ENCODE measurements at places on chromosomes 6 and 20.
A peak's percentile ranks its signal among the peaks of the same experiment; 100 is the strongest.

DNA sequence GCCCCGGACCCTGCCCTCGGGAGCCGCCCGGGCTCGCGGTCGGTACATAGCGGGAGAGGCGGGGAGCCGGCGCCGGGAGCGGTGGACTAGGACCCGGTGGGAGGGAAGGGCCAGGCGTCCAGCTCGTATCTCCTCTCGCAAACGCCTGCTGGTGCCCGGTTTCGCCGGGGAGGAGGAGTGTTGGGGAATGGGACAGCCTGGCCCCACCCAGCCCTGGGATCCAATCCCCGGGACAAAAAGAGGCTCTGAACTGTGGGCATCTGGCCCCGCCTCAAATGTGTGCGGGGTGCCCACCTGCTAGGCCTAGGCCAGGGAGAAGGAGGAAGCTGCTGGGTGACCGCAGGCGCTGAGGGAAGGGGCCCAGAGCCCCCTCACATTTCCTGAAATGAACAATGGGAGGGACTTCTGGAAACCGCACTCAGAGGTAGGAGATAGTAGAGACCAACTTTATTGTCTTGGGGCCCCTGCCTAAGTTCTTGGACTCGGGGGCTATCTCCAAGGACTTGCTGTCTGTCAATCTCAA, at the start of gene KCNK17:
Gene KCNK17, minus strand, starts transcription at position 147 of the 523 bp plus-strand sequence. Its CDS starts 99 bp downstream, at position 48.
- no peak for DNase-seq

DNA sequence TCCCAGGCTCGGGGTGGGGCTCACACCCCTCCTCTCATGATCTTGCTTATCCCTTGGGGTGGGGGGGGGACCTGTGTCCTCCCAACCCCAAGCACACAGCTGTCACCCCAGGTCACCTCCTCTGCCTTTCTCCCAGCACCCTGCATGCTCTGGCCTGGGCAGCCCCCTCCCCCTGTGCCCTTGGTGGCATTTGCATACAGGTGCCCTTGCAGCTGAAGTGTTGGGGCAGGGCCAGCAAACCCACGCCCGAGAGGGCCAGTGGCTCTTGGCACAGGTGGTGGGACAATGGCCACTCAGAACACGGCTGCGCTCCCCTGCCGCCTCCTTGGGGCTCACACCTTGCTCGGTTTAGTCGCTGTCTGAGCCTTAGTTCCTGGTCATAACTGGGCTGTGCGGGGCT, 11.3 kb upstream of the MYT1 start:
- no peak for DNase-seq

DNA sequence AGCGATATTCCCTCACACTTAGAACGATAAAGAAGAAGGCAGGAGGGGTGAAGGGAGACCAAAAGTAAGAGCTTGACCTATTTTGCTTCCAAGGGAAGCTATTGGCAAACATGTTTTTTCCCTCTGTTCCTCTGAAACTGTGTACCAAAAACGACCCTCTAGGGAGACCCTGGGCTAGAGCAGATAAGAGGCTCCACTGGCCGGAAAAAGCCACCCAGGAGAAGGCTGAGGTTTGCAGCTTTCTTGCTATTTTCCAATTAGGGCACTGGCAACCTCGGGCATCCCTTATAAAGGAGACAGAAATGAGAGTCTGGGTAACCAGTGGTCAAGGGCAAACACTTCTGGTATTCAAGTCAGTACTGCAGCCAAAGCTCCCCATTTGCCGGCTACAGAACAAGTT, 168.0 kb downstream of the KIF16B start:
- no peak for DNase-seq

GRCh38 chr20:23641936-23642751, 4.4 kb upstream of the CST3 start:
- DNase-seq, result no peak

- DNase-seq, result peak; percentile 37
Measured at GRCh38 chr6:9564021-9564420, 850.9 kb downstream of the TFAP2A start.

DNA sequence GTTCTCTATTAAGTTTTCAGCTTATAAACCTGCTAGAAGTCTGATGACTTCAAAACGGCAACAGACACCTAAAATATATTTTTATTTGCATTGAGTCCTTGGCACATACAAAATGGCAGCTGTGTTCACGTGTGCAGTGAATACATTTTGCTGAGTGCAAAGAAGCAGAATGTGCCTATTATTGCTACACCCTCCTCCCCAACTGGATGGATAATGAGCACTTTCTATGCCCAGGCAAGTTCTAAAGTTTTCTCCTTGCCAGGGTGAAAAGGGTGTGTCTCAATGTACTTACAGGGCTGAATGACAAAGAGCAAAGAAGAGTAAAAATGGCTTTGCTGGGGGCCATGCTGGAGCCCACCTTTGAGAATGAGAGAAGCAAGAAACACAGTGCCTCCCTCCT, 4.0 kb upstream of the FERMT1 start:
- no peak for DNase-seq

DNA sequence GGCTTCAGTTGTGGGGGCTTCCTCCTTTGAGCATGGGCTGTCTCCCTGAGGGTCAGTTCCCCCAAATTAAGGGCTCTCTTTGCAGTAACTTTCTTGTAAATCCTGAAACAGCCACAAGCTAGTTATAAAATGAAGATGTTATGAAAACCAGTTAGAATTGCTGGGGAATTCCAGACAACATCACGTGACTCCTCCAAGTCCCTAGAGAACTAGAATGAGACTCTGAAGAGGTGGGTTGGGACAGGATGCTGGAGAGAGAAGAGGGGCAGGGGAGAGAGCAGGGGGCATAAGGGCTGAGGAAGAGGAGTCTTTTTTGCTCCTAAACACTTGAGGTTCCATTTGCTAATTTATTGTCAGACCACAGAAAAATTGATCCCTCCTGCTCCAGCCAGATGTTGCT, 380.3 kb downstream of the DHX35 start:
- no peak for DNase-seq

- DNase-seq, result no peak
Measured at GRCh38 chr6:152368751-152369624, 268.2 kb downstream of the SYNE1 start.

- no peak for DNase-seq
Measured at GRCh38 chr6:34645627-34646026, 50.9 kb downstream of the ILRUN start.

DNA sequence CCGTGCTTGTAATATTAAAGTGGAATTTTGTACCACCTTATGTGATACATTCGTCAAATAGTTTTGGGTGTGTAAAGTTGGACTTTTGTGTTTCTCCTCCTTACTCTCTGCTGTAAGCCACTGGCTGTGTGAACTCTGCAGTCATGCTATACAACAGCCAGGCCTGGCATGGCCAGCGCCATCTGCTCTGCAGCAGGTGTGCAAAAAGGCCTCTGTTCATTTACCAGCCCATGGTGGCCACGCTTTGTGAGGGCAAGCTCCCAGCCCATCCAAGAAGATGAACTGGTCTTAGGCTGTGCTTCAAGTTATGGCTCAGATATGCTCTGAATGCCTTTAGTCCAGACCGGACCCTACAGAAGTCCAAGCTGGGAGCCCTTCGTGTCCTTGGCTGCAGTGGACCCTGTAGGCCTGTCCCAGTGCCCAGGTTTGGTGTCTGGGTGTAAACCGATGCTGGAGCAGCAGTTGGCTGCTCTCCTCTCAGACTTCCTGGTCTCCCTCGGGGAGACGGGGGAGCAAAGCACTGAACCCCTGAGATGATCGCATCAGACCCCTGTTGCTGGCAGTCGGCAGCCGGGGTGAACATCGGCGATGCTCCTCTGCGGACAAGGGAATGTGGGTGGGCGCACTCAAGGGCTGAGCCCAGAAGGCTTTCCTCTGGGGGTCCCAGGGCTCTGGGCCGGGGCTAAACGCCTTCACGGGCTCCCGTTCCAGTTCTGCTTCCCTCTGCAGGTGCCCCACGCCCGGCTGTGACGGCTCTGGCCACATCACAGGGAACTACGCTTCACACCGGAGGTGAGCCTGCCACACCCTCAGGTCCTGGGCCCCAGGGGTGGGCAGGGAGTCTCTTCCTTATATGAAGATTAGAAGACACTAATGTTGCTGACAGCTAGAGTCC, 28.6 kb upstream of the PCMTD2 start:
- DNase-seq, result no peak

- DNase-seq, result no peak
Measured at GRCh38 chr20:37880726-37881591, 22.0 kb upstream of the VSTM2L start.

DNA sequence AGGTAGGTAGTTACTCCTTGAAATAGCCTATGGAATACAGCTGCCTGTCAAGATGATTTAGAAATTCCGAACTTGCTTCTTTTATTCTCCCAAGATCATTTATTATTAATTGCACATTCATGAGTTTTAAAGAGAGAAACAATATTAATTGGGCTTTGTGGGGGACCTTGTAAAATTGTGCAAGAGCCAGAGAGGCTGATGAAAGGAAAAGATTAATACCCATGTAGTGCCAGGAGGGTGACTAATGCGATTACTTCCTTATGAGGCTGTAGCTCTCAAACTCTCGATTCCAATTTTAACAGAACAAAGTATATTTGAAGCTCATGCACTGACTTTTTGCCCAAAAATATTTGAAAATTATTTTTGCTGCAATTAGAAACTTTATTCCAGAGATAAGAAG, 423.8 kb upstream of the ID4 start:
- DNase-seq, result no peak

Measured in foreskin melanocyte (primary cell).